ENCODE measurements at places on chromosomes 13 and 19.

GRCh38 chr19:53624771-53625545 is 6.8 kb upstream of the DPRX start:
- no peak for DNase-seq

- no peak for DNase-seq
These were observed 5.5 kb downstream of the PDE4C start for GRCh38 chr19:18220632-18221275.

GRCh38 chr13:25881136-25881926 is 170.5 kb downstream of the SHISA2 start:
- no peak for DNase-seq

DNA sequence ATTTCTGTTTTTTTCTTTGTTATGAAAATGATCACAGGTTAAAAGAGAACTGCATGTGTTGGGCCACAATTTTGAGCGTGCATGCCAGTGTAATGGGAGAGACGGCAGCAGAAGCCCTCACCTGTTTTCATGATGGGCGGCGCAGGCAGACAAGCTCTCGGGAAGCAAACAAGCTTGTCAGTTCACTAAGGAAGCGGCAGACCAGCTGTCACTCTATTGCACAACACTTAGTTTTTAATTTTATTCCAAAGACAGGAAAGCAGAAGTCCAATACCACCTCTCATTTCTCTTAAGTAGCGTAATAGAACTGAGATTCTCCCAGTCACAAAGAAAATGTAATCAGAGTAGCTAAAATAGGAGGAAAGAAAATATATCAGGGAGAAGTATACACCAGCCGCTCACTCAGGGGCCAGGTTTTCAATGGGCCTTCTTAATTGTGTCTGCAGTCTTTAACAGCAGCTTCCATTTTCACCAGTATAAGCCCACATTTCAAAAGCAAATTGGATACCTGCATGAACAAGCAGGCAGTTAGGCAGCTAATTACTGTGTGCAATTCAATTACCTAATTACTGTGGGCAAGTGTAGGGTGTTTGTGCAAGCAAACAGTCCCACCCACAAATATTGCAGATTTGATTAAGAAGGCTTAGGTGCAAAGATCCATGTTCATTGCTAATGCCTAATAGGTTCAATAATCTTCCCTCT is 711.4 kb downstream of the DIAPH3 start:
- no peak for DNase-seq

- peak; percentile 7 for DNase-seq
These were observed 160.4 kb upstream of the PCDH9 start for GRCh38 chr13:67390462-67391086.

- DNase-seq, result peak; percentile 78
These were observed 90.5 kb downstream of the STARD13 start for GRCh38 chr13:33194820-33195692.

DNA sequence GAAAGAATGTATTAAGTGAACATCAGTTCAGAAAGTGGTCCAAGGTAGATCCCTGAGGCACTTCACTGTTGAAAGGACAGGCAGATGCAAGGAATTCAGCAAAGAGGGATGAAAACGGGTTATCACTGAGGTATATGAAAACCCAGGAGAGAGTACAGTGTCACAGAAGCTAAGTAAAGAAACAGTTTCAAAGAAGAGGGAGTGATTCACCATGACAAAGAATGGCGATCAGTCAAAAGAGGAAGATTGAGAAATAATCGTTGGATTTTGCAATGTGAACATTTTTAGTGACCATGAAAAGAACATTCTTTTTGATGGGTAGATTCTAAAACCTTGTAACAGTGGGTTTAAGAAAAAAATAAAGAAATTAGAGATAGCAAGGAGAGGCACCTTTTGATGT is 99.3 kb downstream of the EPSTI1 start:
- no peak for DNase-seq

- DNase-seq, result peak; percentile 14
These were observed 97.4 kb upstream of the AKAP11 start for GRCh38 chr13:42174344-42175162.

GRCh38 chr13:95604556-95604915 is 40.0 kb downstream of the DZIP1 start:
- DNase-seq, result no peak

DNA sequence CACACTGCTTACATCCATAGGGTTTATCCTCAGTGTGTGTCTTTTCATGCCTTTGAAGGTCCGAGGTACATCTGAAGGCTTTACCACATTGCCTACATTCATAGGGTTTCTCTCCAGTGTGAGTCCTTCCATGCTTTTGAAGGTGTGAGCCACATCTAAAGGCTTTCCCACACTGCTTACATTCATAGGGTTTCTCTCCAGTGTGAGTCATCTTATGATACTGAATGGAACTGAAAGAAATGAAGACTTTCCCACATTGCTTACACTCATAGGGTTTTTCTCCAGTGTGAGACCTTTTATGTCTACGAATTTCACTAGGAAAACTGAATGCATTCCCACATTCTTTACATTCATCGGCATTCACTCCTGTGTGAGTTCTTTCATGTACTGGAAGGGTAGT is 7.1 kb downstream of the ZNF20 start:
- DNase-seq, result no peak

- DNase-seq, result no peak
These were observed 57.9 kb downstream of the SPACA7 start for GRCh38 chr13:112434032-112434431.

GRCh38 chr13:22937953-22938352 is 242.8 kb upstream of the SGCG start:
- no peak for DNase-seq

Measured in fibroblast of skin of left quadriceps (primary cell).